ENCODE measurements at places on chromosomes 3 and 15. TPM values are rescaled to one million over a fixed set of nuclear protein-coding genes. Genes with fewer than 3 reads are reported as not detected.

- DNase-seq, result no peak
These were observed 538.2 kb downstream of the NAALADL2 start for GRCh38 chr3:175397372-175397771.

DNA sequence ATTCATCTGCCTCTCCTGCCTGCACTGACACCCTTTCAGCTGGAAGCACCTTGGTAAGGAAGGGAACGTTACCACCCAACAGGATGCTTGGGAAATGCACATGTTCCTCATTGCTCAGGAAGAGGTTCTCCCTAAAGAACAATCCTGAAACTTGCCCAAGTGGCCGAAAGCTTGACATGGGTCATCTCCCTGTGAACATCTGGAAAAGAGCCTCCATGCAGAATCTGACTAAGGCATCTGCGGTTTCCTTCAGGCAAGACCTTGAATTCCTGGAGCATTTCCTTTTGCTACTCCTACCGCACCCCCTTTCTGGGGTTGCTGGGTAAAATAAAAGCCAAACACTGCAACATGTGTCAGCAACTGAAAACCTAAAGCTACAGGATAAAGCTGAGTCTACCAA is 68.7 kb upstream of the SNRK start:
- DNase-seq, result no peak

- no peak for DNase-seq
These were observed 21.4 kb downstream of the PLA1A start for GRCh38 chr3:119619094-119619493.

DNA sequence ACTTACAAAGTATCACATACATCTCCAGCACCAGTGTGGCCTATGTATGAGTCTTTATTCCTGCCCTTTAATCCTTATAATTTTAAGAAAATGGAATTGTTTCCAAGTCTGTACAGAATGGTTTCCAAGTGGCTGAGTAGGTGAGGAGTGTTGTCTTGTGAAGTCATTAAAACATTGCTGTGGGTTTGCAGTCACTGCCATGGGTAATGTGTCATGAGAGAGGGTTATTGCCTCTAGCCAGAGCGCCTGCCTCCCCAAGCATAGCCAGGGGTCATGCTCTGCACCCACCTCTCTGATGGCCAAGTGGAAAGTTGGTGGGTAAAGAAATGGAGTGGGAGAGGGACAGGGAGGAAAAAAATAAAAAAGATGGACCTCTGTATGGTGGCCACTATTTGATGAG is 25.3 kb downstream of the TRAK1 start:
- no peak for DNase-seq

DNA sequence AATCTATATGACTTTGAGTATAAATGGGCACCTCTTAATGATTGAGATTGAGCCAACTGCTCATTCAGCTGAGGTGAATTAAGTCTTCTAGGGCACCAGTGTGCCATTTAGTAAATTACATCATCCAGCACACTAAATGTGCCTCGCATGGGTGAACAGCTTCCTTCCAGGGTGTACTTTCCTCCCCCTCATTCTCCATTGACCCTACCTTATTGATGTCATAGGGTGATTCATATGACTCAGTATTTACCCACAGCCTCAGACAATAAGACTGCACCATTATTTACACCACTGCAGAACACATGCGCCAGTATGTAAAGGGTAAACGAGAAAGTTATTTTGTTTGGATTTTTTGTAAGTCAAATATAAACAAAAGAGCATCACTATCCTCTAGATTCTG is 185.2 kb upstream of the ARL6 start:
- DNase-seq, result no peak

Gene INSYN1
- total RNA-seq, result 9.6 TPM

- peak; percentile 88 for DNase-seq
These were observed 16.9 kb downstream of the TCAIM start for GRCh38 chr3:44355362-44356033.

DNA sequence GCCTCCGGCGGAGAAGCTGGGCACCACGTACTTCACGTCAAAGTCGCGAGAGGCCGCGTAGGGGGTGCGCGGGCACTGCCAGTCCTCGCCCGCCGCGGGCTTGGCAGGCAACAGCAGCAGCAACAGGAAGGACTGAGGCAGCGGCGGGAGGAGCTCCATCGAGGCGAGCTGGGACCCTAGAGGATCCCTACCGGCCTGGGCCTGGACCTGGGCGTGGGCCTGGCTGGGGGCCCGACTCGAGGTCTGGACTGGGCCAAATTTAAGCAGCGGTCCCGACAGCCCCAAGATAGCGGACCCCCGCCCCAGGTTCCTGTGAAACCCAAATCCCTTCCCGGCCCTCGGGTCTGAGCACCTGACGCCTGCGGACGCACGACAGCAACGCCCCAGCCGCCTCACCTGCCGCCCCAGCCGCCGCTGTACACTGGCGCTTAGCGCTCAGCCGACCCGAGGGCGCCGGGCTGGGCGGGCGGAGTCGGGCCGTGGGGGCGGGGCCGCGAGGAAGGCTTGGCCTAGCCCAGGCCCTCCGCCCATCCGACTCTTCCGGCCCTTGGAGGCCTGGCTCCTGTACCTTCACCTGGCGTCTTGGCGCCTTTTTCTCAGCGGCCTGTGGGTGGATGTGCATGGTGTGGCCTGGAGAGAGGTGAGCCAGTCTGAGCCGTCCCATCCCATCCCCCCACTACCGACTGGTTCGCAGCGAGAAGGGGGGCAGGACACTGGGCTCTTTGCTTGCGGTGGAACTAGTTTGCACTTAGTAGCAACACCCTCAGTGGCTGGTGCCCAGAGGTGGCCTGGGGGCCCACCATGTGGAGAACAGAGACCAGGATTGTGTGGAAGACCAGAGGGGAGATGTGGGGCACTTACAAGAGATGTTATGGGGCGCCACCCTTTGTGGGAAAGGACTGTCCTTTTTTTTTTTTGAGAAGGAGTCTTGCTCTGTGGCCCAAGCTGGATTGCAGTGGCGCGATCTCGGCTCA is at the start of gene MST1R:
Gene MST1R (minus strand): TSS at position 423 of the 974 bp plus-strand sequence. CDS start 264 bp downstream, at position 159.
- peak; percentile 62 for DNase-seq

- DNase-seq, result peak; percentile 56
These were observed 38.1 kb downstream of the SRGAP3 start for GRCh38 chr3:9211155-9211950.

GRCh38 chr15:26972636-26973035 is 1.7 kb downstream of the GABRG3 start:
- DNase-seq, result peak; percentile 30
